ENCODE measurements at places on chromosomes 12 and 14.

DNA sequence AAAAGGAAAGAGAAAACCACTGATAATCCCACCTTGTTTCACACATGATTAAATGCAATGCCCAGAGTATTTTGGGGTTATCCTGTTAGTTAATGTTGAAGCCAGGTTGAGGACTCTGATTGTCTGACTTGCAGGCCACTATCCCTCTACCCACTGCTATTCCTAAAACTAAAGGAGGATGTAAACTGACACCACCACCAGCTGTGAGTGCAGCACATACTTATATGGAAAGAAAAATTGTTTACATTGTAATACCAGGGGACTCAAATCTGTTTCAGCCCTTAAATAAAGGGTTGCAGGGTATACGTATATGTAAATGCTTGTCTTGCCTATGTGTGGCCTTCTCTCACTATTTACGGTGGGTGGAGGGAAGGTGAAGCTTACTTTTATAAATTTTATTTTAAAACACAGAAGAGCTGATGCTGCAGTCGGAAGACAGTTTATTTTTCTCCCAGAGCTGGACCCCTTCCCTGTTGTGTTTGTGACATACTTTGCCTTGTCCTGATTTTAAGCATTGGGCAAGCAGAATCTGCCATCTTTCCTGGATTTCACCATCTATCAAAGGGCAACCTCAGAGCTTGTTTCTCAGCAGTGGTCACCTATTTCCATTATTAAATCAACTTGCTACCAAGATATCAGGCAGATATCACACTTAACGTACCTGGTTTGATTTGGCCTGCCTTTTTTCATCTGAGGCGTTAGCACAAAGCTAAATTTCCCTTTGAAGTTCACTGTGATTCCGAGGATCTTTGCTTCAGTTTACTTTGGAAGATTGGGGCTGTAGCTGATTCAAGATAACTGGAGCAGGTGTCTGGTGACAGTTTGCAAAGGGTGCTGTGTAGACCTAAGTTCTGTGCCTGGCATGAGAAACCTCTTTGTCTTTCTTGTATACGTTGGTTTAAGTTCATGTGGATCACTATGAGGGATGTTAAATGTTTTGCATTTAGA, 25.2 kb downstream of the DAAM1 start:
- DNase-seq: no peak

DNA sequence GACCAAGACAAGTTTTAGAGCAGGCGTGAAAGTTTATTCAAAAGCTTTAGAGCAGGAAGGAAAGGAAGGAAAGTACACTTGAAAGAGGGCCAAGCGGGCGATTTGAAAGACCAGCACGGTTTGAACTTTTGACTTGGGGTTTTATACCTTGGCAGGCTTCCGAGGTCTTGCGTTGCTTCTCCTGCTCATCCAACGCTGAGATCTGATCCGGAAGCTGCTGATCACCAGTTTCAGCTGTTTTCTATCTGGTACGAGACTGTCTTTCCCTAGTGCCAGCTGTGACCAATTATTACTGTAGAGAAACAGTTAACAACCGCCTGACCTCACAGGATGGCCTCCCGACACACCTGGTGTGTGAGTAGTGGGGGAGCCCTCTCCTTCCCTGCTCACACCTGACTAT, 20.6 kb upstream of the SNRPF start:
- no peak for DNase-seq

GRCh38 chr14:22547948-22548750, 40.9 kb downstream of the DAD1 start:
- DNase-seq: no peak

- DNase-seq: no peak
Measured at GRCh38 chr14:97393244-97393643, 596.1 kb downstream of the VRK1 start.

GRCh38 chr12:132606466-132606865, 3.9 kb downstream of the LRCOL1 start:
- DNase-seq: no peak

- DNase-seq: no peak
Measured at GRCh38 chr14:98855926-98856715, 415.9 kb downstream of the BCL11B start.

- no peak for DNase-seq
Measured at GRCh38 chr14:66137081-66137480, 349.1 kb upstream of the CCDC196 start.

- DNase-seq: no peak
Measured at GRCh38 chr12:8734873-8735381, 37.1 kb downstream of the RIMKLB start.

DNA sequence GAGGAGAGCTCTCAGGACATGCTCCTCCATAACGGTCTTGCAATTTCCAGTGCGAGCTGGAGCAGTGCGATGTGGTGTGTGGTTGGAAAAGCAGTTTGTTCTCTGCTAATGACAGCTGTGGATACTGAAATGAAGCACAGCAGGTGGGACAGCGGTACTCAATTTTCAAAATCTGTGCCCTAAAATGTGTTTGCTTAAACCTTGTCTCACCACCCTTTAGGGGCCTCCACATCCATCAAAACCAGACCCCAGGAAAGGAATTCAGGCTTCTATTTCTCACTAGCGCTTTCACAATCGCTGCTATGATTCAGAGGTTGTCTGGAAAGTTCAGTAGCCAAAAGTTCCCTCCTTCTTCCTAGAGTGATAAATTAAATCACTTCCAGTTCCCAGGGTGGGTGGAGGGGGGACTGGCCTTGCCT, 440.8 kb downstream of the EGLN3 start:
- DNase-seq: no peak

- DNase-seq: no peak
Measured at GRCh38 chr12:12676605-12677004, 19.4 kb downstream of the GPR19 start.

DNA sequence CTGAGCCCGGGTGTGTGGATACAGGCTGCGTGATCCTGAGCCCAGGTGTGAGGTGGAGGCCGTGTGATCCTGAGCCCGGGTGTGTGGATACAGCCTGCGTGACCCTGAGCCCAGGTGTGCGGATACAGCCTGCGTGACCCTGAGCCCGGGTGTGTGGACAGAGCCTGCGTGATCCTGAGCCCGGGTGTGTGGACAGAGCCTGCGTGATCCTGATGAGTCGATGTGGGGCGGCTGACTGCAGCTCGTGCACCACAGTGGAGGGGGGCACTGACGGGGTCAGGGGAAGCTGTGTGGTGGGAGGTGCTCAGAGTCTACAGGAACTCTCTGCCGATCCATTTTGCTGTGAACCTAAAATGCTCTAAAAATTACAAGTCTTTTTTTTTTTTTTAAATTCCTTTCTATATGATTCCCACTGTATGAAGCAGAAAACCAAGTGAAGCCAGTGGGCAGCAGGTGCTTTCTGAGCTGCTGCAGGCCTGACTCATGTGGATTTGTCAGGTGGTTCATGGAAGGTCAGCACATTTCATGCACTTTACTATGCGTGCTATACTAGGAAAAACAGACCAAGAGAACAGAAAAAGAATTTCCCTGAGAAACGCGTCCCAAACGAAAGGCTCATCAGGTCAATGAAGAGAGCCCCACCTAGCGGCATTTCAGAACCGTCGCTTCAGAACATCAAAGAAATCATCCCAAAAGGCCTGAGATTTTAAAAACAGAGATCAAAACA, 19.3 kb downstream of the BRF1 start:
- no peak for DNase-seq

- no peak for DNase-seq
Measured at GRCh38 chr12:81128930-81129554, 51.2 kb downstream of the ACSS3 start.

- DNase-seq: no peak
Measured at GRCh38 chr12:114935658-114936057, 251.7 kb upstream of the TBX3 start.

- DNase-seq: no peak
Measured at GRCh38 chr14:94022532-94023411, 3.4 kb upstream of the OTUB2 start.

GRCh38 chr14:21267886-21268616, 1.2 kb downstream of the HNRNPC start:
- no peak for DNase-seq

GRCh38 chr12:15722951-15723350, 66.2 kb downstream of the EPS8 start:
- DNase-seq: no peak

DNA sequence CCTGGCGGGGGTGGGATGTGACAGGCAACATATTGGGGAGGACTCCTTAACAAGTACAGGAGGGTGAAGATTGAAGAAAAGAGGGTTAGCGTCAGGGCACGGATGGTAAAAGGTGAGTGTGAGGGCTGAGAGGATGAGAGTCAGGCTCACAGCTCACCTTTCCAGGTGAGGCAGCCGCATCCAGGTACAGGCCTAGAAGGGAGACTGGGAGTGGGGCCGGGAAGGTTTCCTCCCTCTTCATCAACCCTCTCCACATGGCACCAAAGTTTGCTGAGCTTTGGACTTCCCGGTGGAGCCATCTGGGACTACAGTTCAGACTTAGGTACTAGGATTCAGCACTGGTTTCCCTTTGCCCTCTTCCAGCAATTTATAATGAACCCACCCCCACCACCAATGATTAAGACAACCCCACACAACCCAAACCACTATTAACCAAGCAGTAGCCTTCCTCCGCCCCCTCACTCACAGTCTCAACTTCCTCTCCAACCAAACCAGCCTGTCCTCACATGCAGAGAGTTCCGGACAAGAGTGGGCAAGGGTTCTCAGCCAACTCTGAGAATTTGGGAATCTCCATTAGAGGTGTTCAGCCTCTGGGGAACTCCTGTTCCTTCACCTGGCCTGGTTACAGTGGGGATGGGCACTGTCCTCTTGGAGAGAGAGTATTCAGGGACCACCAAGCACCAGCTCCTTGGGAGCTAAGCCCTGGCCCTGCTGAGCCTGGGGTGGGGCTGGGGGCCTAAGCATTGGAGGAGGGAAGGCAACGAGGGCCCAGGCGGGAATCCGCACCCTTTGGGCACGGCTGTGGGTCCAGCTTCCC, 2.4 kb upstream of the HOXC4 start:
- no peak for DNase-seq

- DNase-seq: no peak
Measured at GRCh38 chr12:76108356-76108755, 23.9 kb upstream of the NAP1L1 start.

GRCh38 chr12:9387450-9387849, 179.3 kb upstream of the PZP start:
- no peak for DNase-seq

DNA sequence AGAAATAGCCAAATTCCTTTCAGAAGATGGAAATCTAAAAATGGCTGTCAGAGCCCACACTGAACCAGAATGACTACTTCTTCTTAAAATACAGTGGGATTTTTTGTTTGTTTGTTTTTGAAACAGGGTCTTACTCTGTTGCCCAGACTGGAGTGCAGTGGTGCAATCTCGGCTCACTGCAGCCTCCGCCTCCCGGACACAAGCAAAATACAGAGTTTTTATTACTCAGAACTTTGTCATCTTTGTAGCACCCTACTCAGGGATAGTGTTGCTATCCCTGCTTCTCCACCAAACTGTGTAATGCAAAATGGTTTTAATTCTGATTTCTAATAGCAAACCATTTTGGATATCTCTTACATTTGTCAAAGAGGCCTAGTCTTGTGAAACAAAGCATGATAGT, 16.4 kb downstream of the ZNF410 start:
- DNase-seq: no peak

DNA sequence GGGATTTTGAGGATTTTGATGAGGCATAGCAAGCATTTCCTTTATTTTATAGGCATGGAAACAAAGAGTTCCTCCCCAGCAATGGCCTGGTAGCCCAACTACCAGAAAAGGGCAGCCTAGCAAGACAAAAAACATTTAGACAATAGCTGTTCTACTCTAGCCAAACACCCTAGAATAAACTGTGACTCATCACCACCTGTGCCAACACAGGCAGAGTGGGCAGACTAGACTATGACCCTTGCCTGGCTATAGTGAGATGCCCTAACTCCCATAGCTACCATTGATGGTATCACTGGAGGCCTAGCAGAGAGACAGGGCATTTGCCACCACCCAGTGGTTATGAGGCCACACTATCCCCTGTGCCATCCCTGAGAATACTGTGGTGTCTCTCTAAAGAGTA, 15.5 kb upstream of the CCER1 start:
- no peak for DNase-seq

DNA sequence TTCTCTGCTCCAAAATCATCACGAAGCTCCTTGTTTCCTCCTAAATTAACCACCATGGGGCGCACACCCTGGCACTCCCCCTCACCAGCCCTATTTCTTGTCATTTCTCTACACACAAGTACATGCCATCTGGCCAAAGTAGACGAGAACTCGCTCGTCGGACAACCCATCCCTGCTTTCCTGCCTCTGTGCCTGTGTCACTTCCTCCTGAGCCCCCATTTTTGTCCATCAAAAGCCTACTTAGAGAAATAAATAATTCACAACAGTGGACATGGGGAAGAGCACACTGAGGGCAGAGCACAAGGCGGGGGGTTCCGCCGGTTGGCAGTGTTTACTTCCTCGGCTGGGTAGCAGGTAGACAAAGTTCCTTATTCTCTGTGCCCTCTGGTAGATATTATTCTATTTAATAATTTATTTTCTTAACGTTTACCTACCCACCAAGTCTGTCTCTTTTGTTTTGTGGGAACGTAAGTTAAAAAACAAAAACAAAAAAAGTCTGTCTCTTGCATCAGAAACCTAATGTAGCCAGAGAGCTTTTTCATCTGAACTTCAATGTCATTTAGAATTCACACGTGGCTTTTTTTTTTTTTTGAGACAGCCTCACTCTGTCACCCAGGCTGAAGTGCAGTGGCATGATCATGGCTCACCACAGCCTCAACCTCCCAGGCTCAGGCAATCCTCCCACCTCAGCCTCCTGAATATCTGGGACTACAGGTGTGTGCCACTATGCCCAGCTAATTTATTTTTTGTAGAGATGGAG, 6.0 kb downstream of the VPS37B start:
- no peak for DNase-seq
